Peyer's patch (tissue), 4 donors: ENCODE measurements at places on chromosomes 1 and 21.

- no peak for DNase-seq
These were observed 22.6 kb upstream of the PDC start for GRCh38 chr1:186483561-186483960.

GRCh38 chr1:35426097-35426586, 131.1 kb downstream of the KIAA0319L start:
- DNase-seq, result no peak

- DNase-seq, result no peak
These were observed 55.8 kb upstream of the CLDN14 start for GRCh38 chr21:36535618-36536241.

DNA sequence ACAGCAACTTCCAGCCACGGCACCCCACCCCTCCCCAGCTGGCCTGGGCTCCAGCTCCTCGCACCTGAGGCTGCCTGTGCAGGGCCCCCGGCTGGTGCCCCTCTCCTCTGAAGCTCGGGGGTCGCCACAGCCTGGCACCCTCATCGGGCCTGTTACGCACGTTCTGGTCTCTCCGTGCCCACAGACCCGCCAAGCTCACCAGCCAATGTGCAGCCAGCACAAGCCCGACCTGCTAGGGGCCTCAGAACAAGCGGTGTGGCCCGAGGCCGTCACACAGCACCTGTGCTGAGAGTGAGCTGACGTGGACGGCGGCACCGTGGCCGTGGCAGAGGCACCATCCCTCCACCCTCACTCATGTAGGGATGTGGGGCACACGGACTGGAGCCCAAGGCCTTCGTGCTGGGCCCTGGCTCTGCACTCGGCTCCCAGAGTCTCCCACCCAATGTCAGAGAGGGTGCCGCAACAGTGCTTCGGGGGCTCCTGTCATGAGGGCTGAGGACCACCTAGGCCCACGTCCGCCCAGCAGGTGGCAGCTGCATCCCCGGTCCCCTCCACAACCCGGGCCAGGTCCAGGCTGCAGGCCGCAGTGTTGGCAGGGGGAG, 4.4 kb upstream of the SAMD11 start:
- DNase-seq, result no peak

- DNase-seq, result no peak
These were observed 13.2 kb upstream of the MAP1LC3C start for GRCh38 chr1:242011894-242012660.

GRCh38 chr1:12450756-12451559, 167.1 kb downstream of the DHRS3 start:
- DNase-seq, result no peak

DNA sequence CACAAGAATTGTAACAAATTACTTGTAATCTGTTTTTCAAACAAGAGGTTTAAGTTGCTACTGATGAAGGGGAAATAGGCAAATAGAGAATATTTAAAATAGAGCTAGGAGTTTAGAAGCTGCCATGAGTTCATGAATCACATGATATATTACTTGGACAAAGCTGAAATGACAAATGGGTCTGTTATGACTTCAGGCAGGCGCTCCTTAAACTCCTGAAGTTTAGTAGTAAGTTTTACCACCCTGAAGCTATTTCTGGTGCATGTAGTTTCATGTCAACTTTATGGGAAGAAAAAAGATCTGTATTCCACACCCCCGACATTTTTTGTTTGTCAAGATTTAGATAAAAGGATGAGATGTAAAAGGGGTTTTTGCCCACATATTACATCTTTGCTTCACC, 58.5 kb downstream of the PLA2G4A start:
- DNase-seq, result no peak

DNA sequence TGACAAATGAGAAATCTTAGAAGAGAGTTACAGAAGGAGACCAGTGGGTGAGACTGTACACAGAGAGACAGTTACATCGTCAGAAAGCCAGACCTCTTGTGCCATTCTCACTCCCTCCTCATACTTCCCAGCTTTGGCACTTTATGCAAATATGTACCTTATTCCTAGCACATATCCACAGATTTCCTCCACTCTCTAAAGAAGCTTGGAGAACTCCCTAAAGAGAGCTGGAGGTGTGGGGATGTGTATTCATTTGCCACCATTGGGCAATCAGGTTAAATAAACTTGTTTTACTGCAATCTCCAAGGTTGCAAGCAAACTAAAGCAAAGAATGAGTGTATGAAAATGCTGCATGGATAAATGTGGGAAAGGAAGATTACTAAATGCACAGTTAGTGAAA, 380.9 kb upstream of the PRMT6 start:
- no peak for DNase-seq

GRCh38 chr1:204288021-204288588, 71.6 kb downstream of the PLEKHA6 start:
- DNase-seq, result peak; percentile 80

GRCh38 chr1:14881775-14882672, 271.5 kb upstream of the TMEM51 start:
- DNase-seq, result no peak

DNA sequence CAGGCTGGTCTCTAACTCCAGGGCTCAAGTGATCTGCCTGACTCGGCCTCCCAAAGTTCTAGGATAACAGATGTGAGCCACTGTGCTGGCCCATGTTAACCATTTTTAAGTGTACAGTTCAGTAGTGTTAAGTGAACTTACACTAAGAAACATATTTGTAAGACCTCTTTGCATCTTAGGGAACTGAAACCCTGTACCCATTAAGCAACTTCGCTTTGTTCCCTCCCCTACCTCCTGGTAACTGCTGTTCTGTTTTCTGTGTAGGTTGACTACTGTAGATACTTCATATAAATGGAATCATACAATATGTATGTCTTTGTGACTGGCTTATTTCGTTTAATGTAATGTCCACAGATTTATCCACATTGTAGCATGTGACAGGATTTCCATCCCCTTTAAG, 11.0 kb downstream of the NUDC start:
- DNase-seq, result no peak

DNA sequence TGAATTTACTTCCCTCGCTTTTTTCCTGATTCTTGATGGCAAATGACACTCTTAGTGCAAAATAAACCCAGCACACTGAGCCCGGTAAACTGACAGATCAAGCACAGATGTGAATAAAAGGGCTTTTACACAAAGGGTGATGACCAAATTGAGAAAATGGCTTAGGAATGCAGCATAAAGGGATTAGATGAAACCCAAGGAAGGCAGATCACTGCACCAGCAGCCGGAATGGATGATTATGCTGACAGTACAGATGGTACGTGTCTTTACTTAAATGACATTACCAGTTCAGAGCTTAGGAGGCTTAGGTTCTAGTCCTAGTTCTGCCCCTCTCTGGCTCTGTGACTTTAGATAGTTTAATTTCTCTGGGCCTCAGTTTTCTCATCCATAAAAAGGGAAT, 12.0 kb downstream of the PKP1 start:
- no peak for DNase-seq

DNA sequence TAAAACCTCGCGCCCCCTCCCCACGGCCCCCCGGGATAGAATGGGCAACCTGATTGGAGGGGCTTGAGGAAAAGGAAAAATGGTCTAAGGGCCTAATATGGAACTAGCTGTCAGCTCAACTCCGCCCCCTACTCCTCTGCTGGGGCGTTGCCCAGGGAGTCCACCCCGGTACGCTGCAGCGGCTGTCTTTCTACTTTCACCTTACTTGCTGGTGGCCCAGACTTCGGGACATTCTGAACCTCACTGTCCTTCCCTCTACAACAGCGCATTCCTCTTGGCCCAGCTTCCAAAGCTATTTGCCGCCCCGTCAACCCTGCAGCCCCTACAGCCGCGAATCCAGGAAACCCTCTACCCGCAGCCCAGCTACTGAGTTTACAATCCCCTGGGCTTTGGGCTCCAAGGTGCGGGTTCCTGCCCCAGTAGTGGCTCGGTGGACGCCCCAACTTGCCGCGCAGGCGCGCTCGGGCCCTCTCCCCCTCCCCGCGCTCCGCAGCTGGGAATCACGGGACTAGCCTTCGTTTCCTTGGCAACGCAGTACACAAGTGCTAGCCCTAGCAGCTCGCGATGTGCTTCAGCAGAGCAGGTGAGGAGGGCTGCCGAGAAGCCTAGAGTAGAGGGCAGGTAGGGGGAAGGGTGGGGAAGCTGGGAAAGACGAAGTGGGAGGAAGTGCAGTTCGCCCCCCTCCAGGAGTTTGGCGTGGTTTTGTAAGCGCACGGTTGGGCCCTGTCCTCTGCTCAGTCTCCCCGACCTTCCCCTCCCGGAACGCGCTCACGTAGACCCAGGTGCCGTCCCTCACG, 55.6 kb downstream of the CHIA start:
- DNase-seq, result peak; percentile 95

DNA sequence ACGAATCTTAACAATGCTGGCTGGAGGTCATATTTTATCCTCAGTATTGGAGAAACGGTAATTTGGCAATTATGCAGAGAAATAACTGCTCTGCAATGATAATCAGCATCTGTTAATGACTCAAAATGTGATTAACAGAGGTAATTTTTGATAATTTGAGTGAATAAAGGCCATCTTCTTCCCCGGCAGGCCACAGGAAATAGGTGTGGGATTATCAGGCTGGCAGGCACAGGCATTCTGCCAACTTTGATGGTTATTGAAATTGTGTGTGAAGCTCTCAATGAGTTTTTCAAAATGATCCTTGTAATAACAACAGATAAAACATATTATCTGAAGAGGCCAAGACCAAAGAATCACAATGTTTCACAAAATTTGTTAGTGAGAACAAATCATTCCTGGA, 309.0 kb downstream of the PTGER3 start:
- no peak for DNase-seq

DNA sequence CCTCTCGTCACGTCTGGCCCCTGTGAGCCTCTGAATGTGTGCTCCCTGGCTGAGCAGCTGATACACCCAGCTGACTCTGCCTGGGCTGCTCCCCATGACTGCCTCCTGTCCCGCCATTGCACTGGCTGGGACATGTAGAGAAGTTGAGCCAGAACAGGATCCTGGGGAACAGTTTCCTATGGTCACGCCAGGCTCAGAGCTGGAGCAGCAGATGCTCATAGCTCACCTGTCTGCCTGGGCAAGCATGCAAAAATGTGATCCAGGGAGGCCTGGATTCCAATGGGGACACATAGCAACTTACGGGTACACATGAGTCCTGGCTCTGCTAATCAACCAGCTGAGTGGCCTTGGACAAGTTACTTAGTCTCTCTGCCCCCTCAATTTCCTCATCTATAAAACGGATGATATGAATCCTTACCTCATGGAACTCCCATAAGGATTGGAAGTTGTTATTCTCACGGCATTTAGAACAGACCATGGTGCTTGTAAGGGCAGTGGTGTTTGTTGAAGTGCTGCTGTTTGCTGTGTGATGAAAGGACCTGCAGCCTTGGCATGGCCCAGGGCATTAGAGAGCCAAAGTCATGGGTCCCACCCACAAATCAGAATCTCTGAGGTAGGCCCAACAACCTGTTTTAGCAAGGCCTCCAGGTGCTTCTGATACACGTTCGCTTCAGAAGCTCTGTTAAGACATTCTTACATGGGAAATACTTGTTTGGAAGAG, 150.3 kb upstream of the VANGL1 start:
- DNase-seq, result no peak

GRCh38 chr1:246320286-246320685, 186.8 kb downstream of the SMYD3 start:
- DNase-seq, result no peak

GRCh38 chr1:239253032-239253431, 133.3 kb upstream of the CHRM3 start:
- no peak for DNase-seq

DNA sequence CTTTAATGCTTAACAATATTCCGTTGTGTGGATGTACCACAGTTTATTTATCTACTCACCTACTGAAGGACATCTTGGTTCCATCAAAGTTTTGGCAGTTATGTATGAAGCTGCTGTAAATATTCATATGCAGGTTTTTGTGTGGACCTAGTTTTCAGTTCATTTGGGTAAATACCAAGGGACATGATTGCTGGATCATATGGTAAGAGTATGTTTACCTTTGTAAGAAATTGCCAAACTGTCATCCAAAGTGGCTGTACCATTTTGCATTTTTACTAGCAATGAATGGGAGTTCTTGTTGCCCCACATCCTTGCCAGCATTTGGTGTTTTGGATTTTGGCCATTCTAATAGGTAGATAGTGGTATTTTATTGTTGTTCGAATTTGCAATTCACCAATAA, 10.0 kb downstream of the ZSCAN20 start:
- no peak for DNase-seq

GRCh38 chr1:52365071-52365745, 797 bp downstream of the CC2D1B start:
- no peak for DNase-seq

GRCh38 chr1:15116966-15117365, 36.6 kb upstream of the TMEM51 start:
- no peak for DNase-seq

GRCh38 chr1:65175171-65176055, 27.4 kb downstream of the AK4 start:
- DNase-seq, result no peak

DNA sequence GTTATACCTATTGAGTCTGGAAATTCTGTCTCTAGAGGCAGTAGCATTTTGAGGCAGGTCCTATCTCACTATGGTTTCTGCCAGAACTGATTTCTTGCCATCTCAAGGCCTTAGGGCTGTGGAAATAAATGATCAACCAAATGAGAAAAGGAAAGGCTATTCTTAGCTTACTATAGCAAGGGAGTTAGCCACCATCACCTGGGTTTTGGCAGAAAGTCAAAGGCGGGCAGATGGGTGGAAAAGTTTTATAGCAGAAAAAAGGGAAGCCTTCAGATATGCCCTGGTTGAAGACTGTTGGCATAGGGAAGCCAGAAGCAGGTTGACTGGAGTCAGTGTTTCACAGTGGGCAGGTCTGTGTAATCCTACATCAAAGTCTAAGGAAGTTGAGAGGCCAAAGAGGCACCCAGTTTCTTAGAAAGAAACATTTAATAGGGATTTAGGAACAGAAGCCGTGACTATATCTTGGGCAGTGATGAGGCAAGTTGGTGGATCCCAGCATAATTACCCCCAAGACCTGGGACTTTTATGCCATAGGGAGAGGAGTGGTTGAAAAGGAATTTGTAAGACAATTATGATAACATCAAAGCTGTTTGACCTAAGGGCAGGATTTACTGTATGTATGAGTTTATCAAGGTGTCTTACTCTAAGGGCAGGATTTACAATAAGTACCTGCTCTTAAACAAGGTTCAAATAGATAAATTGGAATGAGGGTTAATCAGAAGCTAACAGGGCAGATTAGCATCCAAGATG, 29.7 kb downstream of the CTH start:
- DNase-seq, result no peak

- DNase-seq, result no peak
These were observed 27.9 kb upstream of the PRRC2C start for GRCh38 chr1:171457412-171457811.

GRCh38 chr1:75132812-75133619, 1.2 kb upstream of the LHX8 start:
- DNase-seq, result no peak

GRCh38 chr21:38661889-38662568, 143.7 kb upstream of the ETS2 start:
- DNase-seq, result no peak

- DNase-seq, result no peak
These were observed 304.3 kb upstream of the PLD5 start for GRCh38 chr1:242828828-242829227.

DNA sequence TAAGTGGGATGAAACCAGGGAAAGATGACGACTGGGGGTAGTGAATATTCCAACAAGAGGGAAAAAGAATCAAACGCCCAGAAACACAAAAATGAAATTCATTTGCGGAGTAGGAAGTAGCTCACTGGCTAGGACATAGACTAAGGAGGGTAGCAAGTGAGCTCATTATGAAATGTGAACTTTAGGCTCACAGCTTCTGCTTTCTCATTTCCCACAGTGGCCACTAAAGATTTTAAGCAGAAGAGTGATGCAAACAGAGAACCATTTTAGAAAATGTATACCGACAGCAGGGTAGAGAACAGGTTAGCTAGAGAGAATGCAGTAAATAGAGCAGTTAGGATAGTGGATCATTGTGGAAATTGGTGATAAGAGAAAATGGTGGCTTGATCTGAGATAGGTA, 3.5 kb downstream of the CD48 start:
- no peak for DNase-seq
